HCT116 (cell line): ENCODE measurements at places on chromosomes 2 and 18. TPM values are rescaled to one million over a fixed set of nuclear protein-coding genes. Genes with fewer than 3 reads are reported as not detected.

GRCh38 chr2:150286730-150287362 is 200.6 kb downstream of the RND3 start:
- no peak for DNase-seq

GRCh38 chr18:70154591-70155194 is 50.8 kb downstream of the RTTN start:
- DNase-seq: no peak

GRCh38 chr2:159101755-159102489 is 133.5 kb downstream of the TANC1 start:
- no peak for DNase-seq

GRCh38 chr2:3117650-3118216 is 259.9 kb downstream of the EIPR1 start:
- no peak for DNase-seq

GRCh38 chr2:173053043-173053699 is 22.5 kb upstream of the MAP3K20 start:
- no peak for DNase-seq

DNA sequence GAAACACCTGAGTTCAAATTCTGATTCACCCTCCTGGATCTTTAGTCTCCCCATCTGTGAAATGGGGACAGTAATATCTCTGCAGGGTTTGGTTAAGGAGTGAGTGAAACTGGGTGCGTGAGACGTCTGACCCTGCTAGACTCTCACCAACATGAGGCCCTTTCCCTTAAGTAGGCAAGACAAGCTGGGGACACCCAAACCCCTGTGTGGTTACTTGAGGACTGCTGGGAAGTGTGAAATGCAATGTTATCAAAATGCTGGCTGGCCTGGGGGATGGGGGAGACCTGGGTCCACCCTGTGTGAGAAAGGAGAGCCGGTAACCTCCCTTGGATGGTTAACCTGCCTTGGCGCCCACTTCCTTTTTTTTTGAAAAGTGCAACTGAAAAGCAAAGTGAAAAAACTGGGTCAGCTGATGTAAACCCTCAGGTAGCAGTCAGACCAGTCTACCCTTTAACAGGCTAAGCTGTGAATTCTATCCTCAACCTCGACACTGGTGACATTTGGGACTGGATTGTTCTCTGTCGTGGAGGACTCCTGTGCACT is 82.3 kb downstream of the INPP5D start:
- DNase-seq: no peak

DNA sequence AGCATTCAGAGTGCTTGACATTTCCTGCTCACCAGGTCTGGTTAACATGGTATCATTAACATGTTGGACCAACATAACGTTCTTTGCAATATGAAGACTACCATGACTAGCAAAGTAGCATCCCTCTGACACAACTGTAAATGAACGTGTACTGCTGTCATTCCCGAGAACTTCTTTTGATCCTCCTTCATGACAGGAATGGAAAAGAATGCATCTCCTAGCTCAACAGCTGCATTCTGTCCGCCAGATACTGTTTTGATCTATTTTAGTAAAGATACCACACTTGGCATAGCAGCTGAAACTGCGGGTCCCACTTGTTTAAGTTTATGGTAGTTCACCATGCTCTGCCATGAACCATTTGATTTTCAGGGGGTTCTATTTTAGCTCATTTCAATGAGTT is 144.2 kb upstream of the PARD3B start:
- no peak for DNase-seq

C2orf72 gene
- total RNA-seq: 3.7 TPM

ZFAND2B gene
- total RNA-seq: 31.4 TPM

CCDC178 gene
- not detected for total RNA-seq

SULT1C4 gene
- not detected for total RNA-seq

IL18RAP gene
- not detected for total RNA-seq

PLEKHH2 gene
- 7.8 TPM for total RNA-seq
